ENCODE measurements at places on chromosomes 16 and 17.
A peak's percentile ranks its signal among the peaks of the same experiment; 100 is the strongest.

GRCh38 chr17:8832711-8833352, 33.7 kb upstream of the MFSD6L start:
- DNase-seq = peak; percentile 67
- H3K4me1 ChIP-seq = peaks cover under 1% of the 10 kb centered on the region
- no peak overlapping the region for H3K4me3 ChIP-seq
- no peaks in the 10 kb centered on the region for H3K27me3 ChIP-seq

- H3K27ac ChIP-seq = no peak overlapping the region
- no peaks in the 10 kb centered on the region for H3K36me3 ChIP-seq
- no peaks in the 10 kb centered on the region for H3K4me1 ChIP-seq
- DNase-seq = no peak
Measured at GRCh38 chr17:67041941-67042899, 2.1 kb upstream of the CACNG1 start.

GRCh38 chr17:48052956-48053757, 5.0 kb downstream of the NFE2L1 start:
- peak overlapping the region; percentile 15 for H3K4me3 ChIP-seq
- peaks cover 46% of the 10 kb centered on the region for H3K36me3 ChIP-seq
- DNase-seq = peak; percentile 81

- no peaks in the 10 kb centered on the region for H3K27me3 ChIP-seq
- H3K27ac ChIP-seq = no peak overlapping the region
- H3K4me3 ChIP-seq = no peak overlapping the region
- no peaks in the 10 kb centered on the region for H3K4me1 ChIP-seq
Measured at GRCh38 chr17:81992306-81993102, 15.1 kb downstream of the ASPSCR1 start.

DNA sequence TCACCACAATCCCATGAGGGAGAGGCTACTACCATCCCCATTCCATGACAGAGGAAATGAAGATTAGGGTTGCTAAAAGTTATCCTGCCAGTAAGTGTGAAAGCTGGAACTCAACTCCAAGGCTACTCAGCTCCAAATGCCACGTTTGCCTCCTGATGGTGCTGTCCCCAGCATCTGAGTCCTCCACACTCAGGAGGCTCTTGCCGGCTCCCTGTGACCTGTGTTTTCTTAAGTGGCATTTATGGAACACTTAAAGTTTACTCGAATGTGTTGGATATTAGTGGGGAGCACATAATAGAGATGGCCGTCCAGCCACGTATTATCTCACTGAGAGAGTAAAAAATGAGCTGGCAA, 267.9 kb downstream of the CBLN1 start:
- H3K36me3 ChIP-seq = no peaks in the 10 kb centered on the region
- H3K4me3 ChIP-seq = no peak overlapping the region
- peaks cover 5% of the 10 kb centered on the region for H3K27me3 ChIP-seq

DNA sequence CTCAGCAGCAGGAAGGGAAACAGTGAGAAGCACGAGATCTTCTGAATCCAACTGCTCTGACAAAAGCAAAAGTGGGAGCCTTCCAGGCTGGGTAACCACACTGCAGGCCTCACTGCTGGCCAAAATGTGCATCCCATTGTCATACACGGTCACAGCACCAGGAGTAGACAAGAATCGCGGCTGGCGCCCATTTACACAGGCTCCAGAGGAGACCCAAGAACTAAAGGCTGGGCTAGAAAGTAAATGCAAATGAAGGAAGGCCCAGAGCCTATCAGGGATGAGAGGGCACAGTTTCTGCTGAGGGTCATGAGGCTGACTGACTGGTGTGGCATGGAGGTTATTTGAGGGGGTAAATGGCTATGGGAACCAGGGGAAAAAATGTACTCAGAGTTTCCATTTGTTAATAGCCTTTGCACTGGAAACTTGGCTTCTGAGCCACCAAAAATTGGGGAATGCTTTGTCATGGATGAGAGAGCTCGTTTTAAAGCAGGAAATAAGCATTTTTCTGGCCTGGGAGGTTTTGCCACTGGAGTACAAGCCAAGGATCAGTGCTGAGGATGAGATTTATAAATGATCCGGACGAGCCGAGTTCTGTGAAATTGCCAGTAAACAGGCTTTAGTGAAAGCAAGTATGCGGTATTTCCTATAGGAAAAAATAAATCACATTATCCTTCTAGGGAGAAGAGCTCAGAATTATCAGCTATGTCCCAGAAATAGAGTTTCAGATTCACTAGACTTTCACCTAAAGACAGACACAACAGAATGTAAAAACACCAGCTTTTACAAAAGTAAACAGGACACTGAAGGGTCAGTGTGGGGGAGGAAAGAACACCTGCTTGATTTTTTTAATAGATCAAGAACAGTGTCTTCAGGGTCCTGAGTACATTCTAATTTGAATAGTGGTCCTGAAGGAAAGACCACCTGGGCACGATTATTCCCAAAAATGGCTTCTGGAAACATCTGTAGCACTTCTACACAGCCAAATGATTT, 66.9 kb upstream of the GSG1L start:
- no peak overlapping the region for H3K4me3 ChIP-seq
- no peaks in the 10 kb centered on the region for H3K27me3 ChIP-seq
- peaks cover 93% of the 10 kb centered on the region for H3K36me3 ChIP-seq
- peak overlapping the region; percentile 48 for H3K27ac ChIP-seq
- DNase-seq = no peak

DNA sequence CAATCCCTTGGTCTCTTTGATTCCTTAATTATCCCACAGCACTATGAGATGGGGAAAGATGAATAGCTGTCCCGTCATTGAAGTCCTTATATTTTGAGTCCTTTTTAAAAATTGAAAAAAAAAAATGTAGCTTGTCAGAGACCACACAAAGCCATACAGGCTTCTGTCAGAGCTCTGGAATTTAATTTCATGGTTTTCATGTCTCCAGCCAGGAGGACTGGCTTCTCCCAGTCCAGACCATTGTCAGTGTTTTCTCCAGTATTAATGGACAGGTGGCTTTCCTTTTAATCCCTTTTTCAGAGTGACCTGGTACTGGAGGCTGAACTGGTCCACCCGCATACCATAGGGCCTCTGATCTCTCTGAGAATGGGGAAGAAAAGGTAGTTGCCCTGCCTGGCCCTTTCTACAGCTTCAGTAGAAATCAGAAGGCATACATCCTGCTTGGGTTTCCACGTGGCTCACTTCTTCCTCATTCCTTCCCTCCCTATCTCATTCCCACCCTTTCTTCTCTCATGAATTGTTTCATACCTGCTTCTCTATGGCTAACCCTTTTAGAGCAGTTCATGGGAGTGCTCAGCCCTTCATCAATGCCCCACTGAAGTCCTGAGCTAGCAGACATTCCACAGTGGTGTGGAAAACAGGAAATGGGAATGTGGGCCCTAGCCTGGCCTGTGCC, 29.1 kb downstream of the TRIM16 start:
- DNase-seq = no peak
- H3K4me1 ChIP-seq = peaks cover 15% of the 10 kb centered on the region
- H3K27me3 ChIP-seq = no peaks in the 10 kb centered on the region
- no peak overlapping the region for H3K27ac ChIP-seq
- H3K36me3 ChIP-seq = no peaks in the 10 kb centered on the region

GRCh38 chr17:55806745-55807495, 56.1 kb downstream of the PCTP start:
- no peak for DNase-seq
- peaks cover 6% of the 10 kb centered on the region for H3K27me3 ChIP-seq
- no peaks in the 10 kb centered on the region for H3K36me3 ChIP-seq
- H3K4me1 ChIP-seq = no peaks in the 10 kb centered on the region
- no peak overlapping the region for H3K27ac ChIP-seq

DNA sequence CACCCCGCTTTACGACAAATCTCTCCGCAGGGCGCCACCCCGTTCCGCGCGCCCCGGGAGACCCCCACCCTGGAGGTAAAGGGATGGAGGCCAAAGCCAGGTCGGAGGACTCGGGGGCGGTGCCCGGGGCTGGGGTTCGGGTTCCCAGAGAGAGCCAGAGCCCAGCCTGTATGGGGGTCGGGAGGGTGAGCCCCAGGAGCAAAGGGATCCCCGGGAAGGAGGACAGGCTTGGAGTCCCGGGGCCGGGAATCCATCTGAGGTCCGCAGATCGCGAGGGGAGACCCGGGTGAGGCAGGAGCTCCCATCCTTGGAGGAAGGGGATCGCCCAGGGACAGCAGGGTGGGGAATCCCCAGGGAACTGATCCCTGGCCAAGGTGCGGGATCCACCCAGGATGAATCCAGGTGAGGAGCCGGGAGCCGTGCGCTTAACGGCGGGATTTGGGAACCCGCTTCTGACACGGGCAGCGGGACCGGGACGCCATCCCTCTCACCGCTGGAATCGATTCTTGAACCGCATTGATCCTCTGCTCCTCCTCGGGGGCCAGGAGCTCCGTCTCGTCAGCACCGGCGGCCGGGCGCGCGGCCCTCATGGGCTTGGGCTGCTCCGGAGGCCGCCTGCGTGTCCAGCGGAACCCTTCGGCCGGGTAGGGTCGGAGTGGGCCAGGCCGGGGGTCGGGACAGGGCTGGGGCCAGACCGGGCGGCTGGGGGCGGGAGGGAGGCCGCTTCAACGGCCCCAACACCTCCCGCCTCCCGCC, at the start of gene MMD:
MMD (minus strand) TSS at position 657 of the 756 bp plus-strand sequence; CDS start at position 517, 140 bp downstream.
- H3K4me3 ChIP-seq = peak within 1 kb of the TSS; percentile 75
- H3K4me1 ChIP-seq = peaks cover 13% of the 10 kb centered on the region
- H3K27me3 ChIP-seq = peaks cover 11% of the 10 kb centered on the region
- peak within 1 kb of the TSS; percentile 79 for H3K27ac ChIP-seq
- H3K36me3 ChIP-seq = no peaks in the 10 kb centered on the region

GRCh38 chr16:28259781-28260150, 32.6 kb upstream of the SBK1 start:
- no peak for DNase-seq
- no peaks in the 10 kb centered on the region for H3K4me1 ChIP-seq
- H3K36me3 ChIP-seq = no peaks in the 10 kb centered on the region
- no peak overlapping the region for H3K27ac ChIP-seq
- H3K27me3 ChIP-seq = no peaks in the 10 kb centered on the region
